ENCODE measurements at places on chromosomes 4 and X.

DNA sequence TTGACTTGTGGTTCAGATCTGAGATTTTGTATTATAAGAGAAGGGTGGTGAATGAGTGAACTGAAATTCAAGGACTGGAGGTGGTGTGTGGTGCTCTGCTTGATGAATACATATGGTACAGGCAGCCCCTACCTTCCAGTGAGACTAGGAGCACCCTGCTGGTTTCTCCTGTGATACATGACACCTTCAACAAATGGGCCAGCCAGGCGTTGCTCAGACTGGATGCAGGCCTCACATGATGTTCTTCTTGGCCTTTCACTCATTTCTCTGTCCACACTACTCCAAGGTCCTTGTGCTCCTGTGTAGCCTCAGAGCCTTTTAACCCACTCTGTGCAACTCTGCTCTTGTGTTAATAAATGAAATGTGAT lies 67.2 kb downstream of the FNIP2 start:
- no peak for DNase-seq

- DNase-seq, result no peak
Observed at GRCh38 chr4:83112231-83112630, 2.3 kb downstream of the PLAC8 start.

GRCh38 chrX:48700951-48701653 lies 4.6 kb downstream of the SUV39H1 start:
- no peak for DNase-seq

- no peak for DNase-seq
Observed at GRCh38 chr4:104625706-104626105, 131.0 kb upstream of the CXXC4 start.

DNA sequence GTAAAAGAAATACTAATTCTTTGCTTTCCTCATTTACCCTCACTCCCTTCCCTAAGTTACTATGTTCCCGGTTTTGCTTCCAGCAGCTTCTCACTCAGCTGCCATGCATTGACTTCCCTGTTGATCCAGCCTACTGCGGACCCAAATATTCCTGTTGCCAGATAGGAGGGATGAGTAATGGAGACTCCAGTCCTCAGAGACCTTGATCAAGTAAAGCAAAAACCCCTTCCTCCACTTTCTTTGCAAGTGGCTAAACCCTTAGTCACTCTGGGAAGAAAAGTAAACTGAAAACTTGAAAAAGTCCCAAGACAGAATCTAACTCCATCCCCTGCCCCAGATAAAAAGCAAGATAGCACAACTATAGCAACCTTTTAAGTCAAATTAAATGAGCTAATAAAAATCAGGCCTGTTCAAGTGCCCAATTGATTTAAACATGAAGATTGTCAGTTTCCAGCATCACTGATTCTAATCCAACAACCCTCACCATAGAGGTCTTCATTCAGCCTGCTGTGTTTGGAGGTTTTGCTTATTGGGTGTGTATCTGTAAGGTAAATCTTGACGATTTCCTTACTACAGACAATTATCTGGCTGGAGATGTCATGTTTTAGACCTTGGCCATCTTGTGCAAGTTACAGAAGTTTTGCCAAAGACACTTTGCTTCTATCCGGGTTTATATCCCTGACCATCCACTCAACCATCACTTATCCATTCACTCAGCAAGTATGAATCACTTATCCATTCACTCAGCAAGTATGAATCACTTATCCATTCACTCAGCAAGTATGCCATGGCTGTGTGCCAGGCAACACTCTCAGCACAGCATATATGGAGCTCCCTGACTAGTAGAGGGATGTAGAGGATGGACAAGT lies 17.6 kb downstream of the FGFBP1 start:
- DNase-seq, result peak; percentile 97
